ENCODE measurements at places on chromosomes 1 and 21. TPM values are rescaled to one million over a fixed set of nuclear protein-coding genes. Genes with fewer than 3 reads are reported as not detected.

- H3K4me1 ChIP-seq, result no peaks in the 10 kb centered on the region
- H3K4me3 ChIP-seq, result no peak overlapping the region
- H3K27ac ChIP-seq, result no peak overlapping the region
- no peaks in the 10 kb centered on the region for H3K27me3 ChIP-seq
- H3K36me3 ChIP-seq, result no peaks in the 10 kb centered on the region
Observed at GRCh38 chr21:44000360-44000759, 11.7 kb upstream of the TRAPPC10 start.

DNA sequence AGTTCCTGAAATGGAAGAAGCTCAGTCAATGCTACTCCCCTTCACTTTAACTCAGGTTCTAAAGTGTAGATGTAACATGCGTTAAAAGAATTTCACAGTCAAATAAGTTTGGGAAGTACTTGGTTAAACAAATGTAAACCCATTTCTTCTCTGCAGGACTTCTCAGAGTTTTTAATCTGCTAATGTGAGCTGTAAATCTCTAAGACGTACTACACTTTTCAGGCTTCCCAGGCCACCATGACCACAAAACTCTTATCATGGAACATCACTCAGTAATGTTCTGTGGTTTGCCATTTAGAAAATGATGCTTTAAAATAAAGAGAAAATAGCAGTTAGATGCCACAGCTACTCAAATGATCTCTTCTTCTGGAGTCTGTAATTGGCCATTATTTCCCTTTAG is 104.3 kb downstream of the HHIPL2 start:
- DNase-seq, result no peak
- H3K4me3 ChIP-seq, result no peak overlapping the region
- no peaks in the 10 kb centered on the region for H3K27me3 ChIP-seq
- H3K4me1 ChIP-seq, result no peaks in the 10 kb centered on the region
- no peaks in the 10 kb centered on the region for H3K36me3 ChIP-seq

The YY1AP1 gene
- 78.6 TPM for total RNA-seq

- H3K27ac ChIP-seq, result peak within 1 kb of the TSS; percentile 61
- peaks cover 9% of the 10 kb centered on the region for H3K27me3 ChIP-seq
- H3K4me1 ChIP-seq, result peaks cover 12% of the 10 kb centered on the region
- peak within 1 kb of the TSS; percentile 72 for H3K4me3 ChIP-seq
- peak; percentile 55 for DNase-seq
- H3K36me3 ChIP-seq, result no peaks in the 10 kb centered on the region
Observed at GRCh38 chr1:228734881-228735801, at the start of gene RHOU. Gene RHOU, plus strand, starts transcription at chr1:228735479. Its CDS starts 264 bp downstream, at chr1:228735743.

The IL20 gene
- not detected for total RNA-seq

The C1orf185 gene
- not detected for total RNA-seq

- no peak for DNase-seq
- H3K4me1 ChIP-seq, result peaks cover 15% of the 10 kb centered on the region
- no peak overlapping the region for H3K27ac ChIP-seq
- no peaks in the 10 kb centered on the region for H3K27me3 ChIP-seq
- no peak overlapping the region for H3K4me3 ChIP-seq
Observed at GRCh38 chr21:35351434-35351833, 302.3 kb upstream of the RUNX1 start.

DNA sequence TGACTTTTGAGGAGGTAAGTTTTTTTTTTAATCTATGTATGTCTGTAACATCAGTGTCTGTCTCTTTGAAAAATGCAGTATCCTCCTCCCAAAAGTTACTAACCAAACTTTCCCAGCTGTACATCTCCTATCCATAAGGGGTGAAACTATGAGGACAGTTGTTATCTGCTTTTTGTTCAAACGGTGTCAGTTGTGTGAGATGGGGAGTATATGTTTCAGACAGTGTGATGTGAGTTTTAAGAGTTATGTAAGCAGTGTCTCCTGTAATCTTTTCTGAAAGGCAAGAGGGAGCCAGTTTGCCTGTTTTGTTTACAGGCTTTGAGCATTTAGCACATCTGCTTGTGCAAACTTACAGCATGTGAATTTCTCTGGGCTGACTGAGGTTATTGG is 34.8 kb upstream of the CACYBP start:
- H3K36me3 ChIP-seq, result peaks cover 5% of the 10 kb centered on the region
- peaks cover 26% of the 10 kb centered on the region for H3K4me1 ChIP-seq
- H3K4me3 ChIP-seq, result no peak overlapping the region
- no peak overlapping the region for H3K27ac ChIP-seq
- no peaks in the 10 kb centered on the region for H3K27me3 ChIP-seq
- DNase-seq, result no peak

DNA sequence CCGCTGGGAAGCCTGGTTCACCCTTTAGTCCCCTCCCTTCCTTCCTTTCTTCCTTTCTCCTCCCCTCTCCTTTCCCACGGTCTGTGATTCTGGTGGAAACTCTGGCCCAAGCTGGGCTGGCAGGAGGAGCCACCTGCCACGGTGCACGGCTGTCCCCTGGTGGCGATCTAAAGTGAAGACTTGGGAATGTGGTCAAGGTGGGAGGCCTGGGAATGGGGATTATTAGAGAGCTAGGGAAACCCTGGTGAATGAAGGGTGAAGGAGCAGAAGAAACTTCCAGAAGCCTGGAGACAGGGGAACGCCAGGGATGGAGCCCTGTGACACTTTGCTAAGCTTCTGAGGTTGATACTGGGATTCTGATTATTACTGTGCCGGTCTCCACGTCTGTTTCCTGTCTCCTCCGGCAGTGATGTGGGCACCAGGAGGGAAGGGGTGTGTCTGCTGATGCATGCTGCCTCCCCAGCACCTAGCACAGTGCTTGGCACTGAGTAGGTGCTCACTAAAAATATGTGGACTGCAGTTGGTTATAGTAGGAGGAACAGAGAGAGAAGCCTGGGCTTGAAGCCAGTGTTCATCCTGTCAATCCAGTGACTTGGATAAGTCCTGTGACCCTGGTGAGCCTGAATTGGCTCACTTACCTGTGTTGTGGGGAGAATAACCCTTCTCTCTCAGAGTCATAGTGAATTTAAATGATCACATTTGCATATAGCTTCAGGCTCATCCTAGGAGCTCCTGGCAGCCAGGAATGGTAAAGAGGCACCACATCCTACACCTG is 71.2 kb upstream of the NBPF3 start:
- no peak overlapping the region for H3K27ac ChIP-seq
- no peak overlapping the region for H3K4me3 ChIP-seq
- H3K4me1 ChIP-seq, result peaks cover 11% of the 10 kb centered on the region
- DNase-seq, result peak; percentile 87

GRCh38 chr21:41428311-41428710 is 2.3 kb downstream of the MX1 start:
- DNase-seq, result no peak
- peaks cover 7% of the 10 kb centered on the region for H3K27me3 ChIP-seq
- no peak overlapping the region for H3K4me3 ChIP-seq
- no peak overlapping the region for H3K27ac ChIP-seq
- H3K4me1 ChIP-seq, result no peaks in the 10 kb centered on the region

The KCNJ9 gene
- 0.07 TPM for total RNA-seq

- peaks cover 5% of the 10 kb centered on the region for H3K4me1 ChIP-seq
- DNase-seq, result no peak
- no peak overlapping the region for H3K27ac ChIP-seq
- no peak overlapping the region for H3K4me3 ChIP-seq
Observed at GRCh38 chr1:43034778-43035177, 76.1 kb upstream of the SLC2A1 start.

The CRABP2 gene
- 0.98 TPM for total RNA-seq

The ZNF436 gene
- 6.5 TPM for total RNA-seq

DNA sequence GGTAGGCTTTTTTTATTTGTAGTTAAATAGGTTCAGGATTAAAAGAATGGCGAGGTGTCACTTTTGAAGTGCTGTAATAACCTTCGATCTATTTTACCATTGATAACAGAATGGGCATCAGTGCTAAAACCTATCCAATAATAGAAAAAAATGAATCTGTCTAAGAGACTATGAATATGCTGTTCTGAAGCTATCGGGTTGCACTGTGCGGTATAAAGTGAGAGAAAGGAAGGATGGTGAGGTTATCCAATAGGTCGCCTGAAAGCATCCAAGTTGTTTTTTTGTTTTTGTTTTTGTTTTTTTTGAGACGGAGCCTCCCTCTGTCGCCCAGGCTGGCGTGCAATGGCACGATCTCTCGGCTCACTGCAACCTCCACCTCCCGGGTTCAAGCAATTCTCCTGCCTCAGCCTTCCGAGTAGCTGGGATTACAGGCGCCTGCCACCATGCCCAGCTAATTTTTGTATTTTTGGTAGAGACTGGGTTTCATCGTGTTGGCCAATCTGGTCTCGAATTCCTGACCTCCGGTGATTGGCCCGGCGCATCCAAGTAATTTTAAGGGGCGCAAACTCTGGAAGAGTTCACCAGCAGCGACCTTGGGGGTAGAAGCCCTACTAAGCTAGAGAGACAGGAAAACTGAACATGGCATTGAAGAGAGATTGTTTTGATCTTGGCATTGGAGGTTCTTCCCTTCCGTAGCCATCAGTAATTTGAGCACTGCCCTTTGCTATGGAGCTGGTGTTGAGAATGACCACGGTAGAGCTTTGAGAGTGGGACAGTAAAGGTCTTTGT is 8.7 kb upstream of the MDM4 start:
- peaks cover 23% of the 10 kb centered on the region for H3K36me3 ChIP-seq
- peaks cover 29% of the 10 kb centered on the region for H3K4me1 ChIP-seq
- no peaks in the 10 kb centered on the region for H3K27me3 ChIP-seq
- peak overlapping the region; percentile 90 for H3K27ac ChIP-seq
- peak; percentile 78 for DNase-seq

DNA sequence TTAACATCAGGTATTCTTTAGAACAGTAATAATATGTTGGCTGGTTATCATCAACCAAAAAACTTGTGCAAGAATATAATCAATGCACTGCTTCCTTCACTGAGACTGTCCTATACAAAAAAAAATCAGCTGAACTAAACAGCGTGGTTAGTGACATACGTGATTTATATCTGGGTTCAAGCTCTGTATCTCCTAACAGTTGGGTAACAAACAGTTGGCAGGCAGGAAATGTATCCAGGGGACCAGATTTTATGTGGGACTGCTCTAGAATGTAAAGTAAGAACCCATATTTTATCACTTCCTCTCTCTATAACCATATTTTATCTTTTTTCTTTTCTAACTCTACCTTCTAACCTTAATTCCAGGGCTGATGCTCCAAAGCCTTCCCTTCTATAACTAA is 8.0 kb downstream of the ACBD6 start:
- no peak overlapping the region for H3K4me3 ChIP-seq
- no peaks in the 10 kb centered on the region for H3K27me3 ChIP-seq
- H3K4me1 ChIP-seq, result peaks cover 22% of the 10 kb centered on the region
- H3K27ac ChIP-seq, result no peak overlapping the region

The ESRRG gene
- total RNA-seq, result not detected

DNA sequence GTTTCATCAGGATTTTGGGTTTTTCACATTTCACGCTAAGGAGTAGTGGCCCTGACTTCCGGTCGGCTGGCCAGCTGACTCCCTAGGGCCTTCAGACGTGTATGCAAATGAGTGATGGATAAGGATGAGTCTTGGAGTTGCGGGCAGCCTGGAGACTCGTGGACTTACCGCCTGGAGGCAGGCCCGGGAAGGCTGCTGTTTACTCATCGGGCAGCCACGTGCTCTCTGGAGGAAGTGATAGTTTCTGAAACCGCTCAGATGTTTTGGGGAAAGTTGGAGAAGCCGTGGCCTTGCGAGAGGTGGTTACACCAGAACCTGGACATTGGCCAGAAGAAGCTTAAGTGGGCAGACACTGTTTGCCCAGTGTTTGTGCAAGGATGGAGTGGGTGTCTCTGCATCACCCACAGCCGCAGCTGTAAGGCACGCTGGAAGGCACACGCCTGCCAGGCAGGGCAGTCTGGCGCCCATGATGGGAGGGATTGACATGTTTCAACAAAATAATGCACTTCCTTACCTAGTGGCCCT is 23.1 kb upstream of the TNFRSF1B start:
- peaks cover 4% of the 10 kb centered on the region for H3K36me3 ChIP-seq
- peak overlapping the region; percentile 11 for H3K27ac ChIP-seq
- H3K4me1 ChIP-seq, result peaks cover 9% of the 10 kb centered on the region

DNA sequence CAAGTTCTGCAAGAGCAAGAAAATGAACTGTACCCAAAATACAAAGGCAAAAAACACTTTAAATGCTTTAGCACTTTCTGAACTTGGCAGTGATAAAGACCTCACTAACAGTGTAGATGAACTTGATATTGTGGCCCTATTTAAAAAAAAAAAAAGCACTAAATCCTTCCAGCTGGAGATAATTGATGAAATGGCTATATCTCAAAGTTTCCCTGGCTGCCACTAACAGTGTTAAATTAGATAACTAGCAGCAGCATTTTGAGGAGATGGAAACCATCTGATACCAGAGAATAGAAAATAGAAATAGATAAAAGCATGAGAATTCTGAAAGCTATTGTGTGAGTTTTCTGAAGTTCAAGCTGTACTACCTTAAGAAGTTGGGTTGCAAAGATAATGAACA is 317.2 kb downstream of the RWDD3 start:
- DNase-seq, result no peak
- H3K27me3 ChIP-seq, result no peaks in the 10 kb centered on the region
- H3K4me1 ChIP-seq, result no peaks in the 10 kb centered on the region

DNA sequence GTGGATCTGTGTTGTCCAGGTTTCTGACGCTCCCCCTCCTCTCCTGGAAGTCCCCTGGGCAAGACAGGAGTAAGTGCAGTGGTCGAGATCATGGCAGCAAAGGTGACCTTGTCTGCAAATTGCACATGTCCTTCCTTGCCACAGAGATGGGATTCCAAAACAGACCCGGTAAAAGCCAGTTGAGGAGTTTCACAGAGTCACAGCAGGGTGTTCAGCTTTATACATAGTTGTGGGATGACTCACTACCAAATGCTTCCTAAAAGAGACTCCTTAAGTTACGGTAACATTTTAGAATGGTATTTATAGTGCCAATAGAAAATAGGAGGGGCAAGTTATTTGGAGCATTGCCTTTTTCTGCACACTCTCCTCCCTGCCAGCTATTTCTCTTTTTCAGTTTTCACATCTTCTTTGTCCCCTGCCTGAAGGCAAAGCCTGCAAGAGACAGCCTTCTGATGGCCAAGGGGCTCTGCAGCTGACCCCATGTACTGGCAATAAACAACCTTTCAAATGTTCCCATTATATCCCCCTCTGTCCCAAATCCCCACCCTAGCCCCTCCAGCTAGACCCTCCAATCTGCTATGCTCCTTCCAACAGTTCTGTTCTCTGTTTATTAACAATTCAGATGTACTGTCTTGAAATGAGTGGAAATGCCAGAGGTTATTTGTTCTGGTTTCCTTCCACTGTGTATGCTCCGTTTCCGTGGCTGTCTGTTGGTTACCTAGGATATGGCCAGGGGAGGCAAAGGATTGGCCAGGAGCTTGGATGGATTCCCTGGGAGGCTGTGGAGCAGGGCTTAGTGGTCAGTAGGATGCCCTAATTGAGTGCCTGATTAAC is 115.0 kb downstream of the TGFB2 start:
- H3K4me1 ChIP-seq, result peaks cover 38% of the 10 kb centered on the region
- H3K27ac ChIP-seq, result peak overlapping the region; percentile 85
- peak; percentile 99 for DNase-seq
- H3K36me3 ChIP-seq, result no peaks in the 10 kb centered on the region
- H3K27me3 ChIP-seq, result no peaks in the 10 kb centered on the region

Data from MCF 10A (cell line).